Cortex of kidney (tissue), 1 donor: ENCODE measurements at places on chromosomes 6 and 20.

DNA sequence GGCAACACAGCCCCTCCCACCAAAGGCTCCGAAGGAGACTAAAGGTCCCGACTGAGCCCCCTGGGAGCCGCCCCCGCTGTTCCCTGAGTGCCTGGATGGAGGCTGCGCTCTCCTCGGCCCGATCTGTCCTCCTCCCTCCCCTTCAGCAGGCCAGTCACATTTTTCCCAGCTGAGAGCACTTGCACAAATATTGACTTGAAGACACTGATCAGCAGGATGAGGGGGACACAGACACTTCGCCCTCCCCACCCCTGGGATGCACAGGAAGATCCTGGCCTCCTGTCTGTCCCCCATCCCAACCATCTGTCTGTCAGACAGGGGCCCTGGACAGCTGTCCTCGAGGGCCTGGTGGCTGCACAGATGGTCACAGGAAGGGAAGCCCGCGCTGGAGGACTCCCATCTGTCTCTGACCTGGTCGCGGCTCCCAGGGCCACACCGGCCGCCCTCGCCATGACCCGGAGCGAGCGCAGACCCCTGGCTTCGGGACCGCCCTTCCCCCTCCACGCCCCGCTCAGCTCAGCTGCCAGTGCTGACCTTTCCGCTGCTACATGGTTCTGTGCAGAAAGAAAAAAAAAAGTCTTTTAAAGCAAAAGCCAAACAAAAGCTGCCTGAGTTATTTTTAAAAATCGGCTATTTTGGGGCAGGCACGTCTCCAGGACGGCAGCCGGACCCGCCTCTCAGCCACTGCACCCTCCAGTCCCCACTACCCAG is 11.1 kb downstream of the LAMA5 start:
- no peak for DNase-seq

- DNase-seq = no peak
These were observed 142.0 kb downstream of the FAM83B start for GRCh38 chr6:54988576-54988975.

- DNase-seq = no peak
These were observed 374.3 kb downstream of the CDH26 start for GRCh38 chr20:60332523-60332922.

DNA sequence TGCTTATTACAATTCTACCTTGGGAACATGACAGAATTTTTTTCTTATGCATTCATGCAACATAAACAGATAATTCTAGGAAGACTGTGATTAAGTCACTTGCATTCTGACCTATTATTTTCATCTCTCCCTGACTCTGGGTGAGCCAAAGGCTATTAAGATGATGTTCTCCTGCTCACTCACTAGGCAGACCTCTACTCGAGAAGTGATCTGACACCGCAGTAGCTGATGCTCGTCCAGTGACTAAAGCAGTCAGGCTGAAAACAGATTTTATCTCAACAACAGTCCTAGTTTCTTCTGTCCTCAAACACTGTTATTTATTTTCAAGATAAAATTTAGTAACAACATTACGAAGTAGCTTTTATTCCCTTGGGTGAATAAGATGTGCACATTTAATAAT is 17.3 kb downstream of the NAA20 start:
- DNase-seq = no peak

DNA sequence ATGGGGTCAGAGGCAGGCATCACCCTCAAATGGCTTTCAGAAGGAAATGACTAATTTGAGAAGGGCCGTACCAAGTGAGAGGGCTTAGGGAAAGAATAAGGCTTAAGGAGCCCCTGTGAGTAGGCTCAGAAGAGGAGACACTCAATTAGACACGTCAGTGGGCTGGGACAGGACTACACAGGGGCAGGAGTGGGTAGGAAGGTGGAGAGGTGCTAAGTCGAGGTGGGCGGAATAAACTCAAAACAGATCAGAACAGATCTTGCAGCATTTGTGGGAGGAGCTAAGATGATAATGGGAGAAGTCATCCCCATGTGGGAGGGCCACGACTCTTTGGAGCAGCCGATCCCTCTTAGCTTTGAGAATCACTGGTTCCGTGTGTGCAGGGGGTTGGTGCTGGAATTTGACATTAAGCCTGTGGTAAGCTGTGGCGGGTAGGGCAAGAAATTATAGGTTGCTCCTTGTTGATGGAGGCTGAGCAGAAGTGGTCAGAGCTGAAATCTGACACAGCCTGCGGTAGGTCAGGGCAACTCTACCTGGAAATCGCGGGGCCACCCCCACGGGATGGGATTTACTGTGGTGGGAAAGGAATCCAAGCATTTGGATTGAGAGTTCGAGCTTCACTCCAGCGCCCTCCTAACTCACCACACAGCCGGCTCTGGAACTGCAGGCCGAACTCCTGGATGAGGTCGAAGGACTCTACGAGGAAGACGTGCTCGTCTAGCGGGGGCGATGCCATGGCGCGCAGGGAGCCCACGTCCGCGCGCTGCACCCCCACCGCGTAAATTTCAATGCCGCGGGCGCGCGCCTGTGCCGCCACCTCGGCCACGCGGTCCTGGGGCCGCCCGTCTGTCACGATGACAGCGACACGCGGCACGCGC is 2.8 kb upstream of the RBPJL start:
- no peak for DNase-seq

- no peak for DNase-seq
These were observed 315.4 kb upstream of the SASH1 start for GRCh38 chr6:148027201-148027600.

- no peak for DNase-seq
These were observed 6.4 kb upstream of the MTRES1 start for GRCh38 chr6:107021446-107022185.

DNA sequence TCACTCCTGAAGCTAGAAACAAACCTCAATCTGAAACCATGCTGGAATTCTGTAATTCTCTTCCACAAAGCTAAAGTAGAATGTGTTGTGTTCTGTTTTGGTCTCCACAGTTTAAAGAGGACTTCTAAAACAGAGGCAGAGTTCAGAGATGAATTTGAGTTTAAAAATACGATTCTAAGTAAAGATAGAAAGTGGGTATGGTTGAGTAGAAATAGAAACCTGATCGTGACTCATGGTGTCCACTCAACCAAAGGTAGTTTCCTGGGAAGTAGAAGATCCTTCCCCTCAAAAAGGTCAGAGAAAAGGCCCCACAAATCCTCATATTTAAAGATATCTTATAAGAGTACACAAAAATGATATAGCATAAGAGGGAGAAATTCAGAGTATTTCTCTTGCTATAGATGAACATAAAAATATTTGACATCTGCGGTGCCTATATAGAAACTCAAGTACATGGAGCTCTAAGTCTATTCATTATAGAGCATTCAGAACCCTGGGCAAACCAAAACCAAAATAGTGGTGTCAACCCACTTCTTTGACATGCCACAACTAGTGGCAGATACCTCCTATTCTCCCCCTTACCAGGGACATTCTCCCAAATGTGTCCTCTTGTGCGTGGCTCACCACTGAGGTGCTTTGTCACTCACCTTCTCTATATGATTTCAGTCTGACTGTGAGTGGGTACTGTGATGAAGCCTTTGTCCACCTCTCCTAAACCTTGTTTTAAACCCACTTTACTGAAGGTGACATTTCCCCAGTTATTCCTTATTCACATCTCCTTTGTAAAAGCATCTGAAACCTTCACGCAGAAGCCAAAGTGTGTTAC is 84.5 kb downstream of the PLCB1 start:
- no peak for DNase-seq

DNA sequence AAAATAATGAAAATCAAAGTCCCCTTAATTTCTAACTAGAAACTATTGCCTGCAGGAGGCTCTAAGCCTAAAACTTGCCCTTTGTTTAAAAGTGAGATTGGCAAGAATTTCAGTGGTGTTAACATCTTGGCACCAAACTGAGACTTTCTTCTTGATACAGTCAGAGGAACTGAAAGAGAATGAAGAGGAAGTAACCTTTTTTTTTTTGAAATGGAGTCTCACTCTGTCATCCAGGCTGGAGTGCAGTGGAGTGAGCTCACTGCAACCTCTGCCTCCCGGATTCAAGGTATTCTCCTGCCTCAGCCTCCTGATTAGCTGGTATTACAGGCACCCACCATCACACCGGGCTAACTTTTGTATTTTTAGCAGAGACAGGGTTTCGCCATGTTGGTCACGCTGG is 3.6 kb downstream of the DOP1A start:
- DNase-seq = no peak

- no peak for DNase-seq
These were observed 109.0 kb downstream of the UNC5CL start for GRCh38 chr6:40930045-40930444.

GRCh38 chr20:19056909-19057308 is 155.5 kb upstream of the SLC24A3 start:
- DNase-seq = no peak

- no peak for DNase-seq
These were observed 396.7 kb downstream of the THBS2 start for GRCh38 chr6:168856914-168857313.

DNA sequence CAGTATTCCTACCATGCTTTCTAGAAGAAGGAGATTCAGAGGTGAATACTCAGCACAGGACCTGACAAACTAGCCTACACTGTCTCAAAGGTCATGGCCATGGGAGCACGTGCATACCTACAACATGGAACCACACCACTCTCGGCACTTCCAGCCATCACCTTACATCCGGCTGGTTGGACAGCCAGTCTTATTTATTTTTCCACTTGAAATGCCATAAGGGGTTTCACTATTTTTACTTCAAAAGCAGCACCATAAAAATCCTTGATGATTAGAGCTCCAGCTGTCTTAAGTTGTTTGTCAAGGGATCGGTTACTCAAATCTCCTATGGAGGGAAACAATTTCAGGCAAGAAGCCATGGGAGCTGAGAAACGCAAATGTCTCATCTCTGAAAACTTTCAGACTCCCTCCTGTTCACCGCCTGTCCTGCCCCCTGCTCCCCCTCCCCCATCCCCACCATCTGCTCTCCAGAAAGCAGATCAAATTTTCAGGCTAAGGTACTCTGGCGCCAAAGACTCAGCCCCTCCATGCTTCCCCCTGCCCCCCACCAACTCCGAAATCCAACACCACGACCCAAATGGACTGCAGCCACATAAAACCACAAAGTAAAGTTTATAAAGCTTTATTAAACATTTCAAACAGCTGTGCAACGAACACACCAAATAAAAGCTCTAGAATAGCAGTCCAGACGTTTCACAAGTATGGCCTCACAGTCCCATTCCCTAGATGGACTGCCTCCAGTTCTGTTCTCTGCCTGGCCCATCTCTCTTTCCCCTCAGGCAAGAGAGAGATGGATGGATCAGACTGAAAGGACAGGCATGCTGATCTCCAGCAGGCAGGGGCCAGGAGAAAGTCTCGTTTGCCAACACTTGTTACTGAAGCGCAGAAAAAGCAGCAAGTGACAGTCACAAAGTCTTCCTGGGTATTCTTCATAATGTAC is 4.0 kb upstream of the NNAT start:
- DNase-seq = no peak

GRCh38 chr6:144471986-144472385 is 186.9 kb downstream of the UTRN start:
- no peak for DNase-seq

DNA sequence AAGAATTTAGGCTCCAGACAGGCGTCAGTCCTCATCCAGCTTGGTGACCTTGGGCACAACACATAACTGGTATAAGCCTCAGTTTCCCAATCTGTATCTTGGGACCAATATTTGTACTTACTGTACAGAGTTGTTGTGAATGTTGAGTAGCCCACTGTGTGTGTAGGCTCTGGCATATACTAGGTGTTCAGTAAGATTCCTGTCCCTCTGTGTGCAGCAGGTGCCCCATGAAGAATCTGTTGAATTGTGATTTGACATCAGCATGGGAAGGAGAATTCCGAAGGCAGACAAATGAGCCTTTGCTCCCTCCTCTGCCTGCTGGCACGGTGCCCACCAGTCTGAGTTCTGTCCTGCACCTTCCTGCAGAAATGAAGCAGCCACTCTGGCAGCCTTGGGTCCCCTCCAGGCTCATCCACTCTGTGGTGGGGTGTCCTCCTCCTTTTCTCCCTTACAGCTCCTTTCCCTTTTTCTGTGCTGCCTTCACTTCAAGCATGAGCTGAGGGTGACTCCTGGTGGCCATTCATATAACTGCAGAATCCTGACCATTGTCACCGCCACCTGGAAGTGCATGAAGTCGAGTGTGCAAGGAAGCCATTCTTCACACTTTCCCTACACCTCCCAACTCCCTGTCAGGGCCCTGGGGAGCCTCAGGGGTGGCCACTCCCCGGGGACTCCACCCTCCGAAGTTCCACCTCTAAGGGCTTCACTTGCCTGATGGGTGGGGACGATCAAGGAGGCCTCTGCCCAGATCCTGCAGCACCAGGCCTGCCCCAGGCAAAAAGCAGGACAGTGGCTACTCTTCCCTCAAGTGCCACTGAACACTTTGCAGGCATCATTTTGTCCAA is 48.2 kb downstream of the MRPL14 start:
- no peak for DNase-seq

DNA sequence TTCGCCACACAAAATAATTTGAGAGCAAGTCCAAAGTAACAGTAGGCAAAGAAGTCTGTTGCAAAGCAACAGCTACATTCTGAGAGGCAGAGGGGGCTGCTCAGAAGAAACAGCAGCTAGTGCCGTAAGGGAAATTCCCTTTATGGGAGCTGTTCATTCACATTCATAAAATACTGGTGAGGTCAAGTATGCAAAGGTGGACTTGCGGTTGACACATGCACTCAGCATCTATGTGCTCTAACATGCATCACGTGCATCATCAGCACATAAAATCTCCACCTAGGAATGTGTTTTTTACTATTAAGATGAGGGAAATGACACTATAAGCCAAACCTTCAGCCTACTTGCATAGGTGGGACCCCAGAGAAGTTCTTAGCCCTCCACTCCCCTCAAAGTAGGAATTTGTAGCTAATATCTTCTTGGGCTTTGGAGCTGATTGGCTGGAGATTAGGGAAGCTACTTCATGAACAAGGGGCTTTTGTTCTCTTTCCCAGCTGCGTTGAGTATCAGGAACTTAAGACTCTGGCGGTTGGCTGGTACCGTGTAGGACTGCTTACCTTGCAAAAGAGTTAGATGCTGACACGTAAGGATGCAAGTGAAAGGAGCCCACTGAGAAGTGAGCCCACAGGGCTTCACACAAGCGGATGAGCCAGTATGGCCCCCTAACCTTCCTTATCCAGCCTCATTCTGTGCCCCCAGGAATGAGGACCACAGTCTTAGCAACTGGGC is 12.4 kb downstream of the CST3 start:
- DNase-seq = no peak

GRCh38 chr6:56745081-56745480 is 102.4 kb upstream of the DST start:
- no peak for DNase-seq

GRCh38 chr6:87341158-87341557 is 3.5 kb upstream of the C6orf163 start:
- no peak for DNase-seq

DNA sequence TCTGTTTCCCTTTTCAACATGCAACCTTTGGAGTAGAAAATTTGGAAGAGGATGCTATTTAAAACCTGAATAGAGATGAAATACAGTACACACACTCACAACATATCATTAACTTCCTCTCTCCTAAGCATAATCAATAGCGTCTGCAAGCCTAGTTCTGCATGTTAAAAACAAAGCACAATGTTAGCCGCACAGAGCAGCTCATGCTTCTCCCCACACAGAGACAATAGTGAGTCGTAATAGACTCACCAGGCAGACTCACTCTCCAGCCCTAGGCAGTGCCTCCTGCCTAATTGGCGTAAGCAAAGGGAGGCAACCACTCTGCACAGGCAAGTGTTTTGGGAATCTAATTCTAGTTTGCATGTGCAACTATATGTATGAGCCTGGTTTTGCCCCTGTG is 45.8 kb upstream of the ARID1B start:
- DNase-seq = no peak
